ENCODE measurements at places on chromosomes 2 and 18.

DNA sequence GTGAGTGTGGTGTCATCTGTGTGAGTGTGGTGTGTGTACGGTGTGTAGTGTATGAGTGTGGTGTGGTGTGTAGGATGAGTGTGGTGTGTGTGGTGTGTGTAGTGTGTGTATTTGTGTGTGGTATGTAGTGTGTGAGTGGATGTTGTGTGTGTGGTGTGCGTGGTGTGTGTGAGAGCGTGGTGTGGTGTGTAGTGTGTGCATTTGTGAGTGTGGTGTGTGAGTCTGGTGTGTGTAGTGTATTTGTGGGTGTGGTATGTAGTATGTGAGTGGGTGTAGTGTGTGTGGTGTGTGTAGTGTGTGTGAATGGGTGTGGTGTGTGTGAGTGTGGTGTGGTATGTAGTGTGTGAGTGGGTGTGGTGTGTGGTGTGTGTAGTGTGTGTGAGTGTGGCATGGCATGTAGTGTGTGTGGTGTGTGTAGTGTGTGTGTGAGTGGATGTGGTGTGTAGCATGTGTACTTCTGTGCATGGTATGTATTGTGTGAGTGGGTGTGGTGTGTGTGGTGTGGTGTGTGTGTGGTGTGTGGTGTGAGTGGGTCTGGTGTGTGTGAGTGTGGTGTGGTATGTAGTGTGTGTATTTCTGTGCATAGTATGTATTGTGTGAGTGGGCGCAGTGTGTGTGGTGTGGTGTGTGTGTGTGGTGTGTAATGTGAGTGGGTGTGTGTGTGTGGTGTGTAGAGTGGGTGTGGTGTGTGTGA is 227.8 kb downstream of the BCL2 start:
- DNase-seq, result no peak

DNA sequence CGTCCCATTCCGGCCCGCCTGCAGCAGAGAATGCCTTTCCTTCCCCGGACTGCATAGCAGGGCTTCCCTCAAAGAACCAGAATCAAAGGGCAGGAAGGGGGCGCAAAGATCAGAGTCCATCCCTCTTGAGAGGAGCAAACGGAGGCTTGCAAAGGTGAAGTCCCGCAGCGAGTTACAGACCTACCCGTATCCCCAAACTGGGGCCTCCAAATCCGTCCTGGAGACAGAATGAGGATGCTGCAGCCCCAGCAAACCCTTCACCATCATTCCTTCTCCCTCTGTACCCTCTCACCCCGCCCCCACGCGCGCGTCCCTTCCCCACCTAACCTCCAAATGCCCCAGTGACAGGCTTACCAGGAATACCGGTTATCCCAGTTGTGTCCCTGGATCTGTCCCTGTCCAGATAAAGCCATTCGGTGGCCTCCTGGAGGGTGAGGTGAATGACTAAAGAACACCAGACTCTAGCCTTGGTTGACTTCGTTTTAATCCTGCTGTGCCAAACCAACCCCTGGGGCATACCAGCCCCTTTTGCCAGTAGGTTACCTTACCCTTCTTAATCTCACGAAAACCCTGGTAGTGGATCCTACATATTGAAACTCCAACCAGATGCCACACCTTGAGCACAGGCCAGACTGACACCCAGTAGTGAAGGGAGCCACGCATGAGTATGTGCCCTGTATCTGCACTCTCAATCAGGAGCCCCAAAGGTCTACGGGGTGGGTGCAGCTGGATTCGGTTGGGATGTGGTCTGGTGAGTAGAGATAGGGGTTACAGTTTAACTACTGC is 961 bp upstream of the SLC40A1 start:
- no peak for DNase-seq

GRCh38 chr2:4110273-4110672 is 406.9 kb downstream of the DCDC2C start:
- DNase-seq, result no peak

- DNase-seq, result no peak
Observed at GRCh38 chr2:131023758-131024157, 69.5 kb downstream of the FAM168B start.

DNA sequence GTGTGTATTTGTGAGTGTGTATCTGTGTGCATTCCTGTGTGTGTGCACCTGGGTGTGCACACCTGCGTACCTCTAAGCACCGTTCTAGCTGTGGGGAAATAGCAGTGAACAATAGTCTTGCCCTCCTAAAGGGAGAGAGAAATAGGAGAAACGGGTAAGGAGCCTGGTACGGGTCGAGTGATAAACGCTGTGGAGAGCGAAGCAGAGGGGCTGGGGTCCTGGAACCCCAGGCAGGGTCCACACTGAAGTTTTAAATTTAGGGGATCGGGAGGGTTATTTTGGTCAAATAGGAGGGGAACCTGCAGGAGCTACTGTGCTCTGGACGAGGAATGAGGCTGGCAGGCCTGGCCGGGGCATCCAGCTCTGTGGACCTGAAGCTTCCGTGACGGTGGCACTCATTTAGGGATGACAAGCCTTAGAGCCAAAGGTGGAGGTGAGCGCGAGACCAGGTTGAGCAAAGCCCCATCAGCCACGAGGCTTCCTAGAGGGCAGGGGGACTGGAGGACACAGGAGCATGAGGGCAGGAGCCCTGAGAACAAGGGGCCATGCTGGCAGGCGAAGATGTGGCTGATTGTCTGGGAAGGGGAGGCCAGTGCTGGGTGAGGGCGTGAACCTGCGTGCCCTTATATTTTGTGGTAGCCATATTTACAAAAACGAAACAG is 188.0 kb downstream of the RTP5 start:
- DNase-seq, result no peak

GRCh38 chr18:43932140-43932539 is 654.9 kb upstream of the SYT4 start:
- no peak for DNase-seq

- DNase-seq, result no peak
Observed at GRCh38 chr2:39834426-39834825, 55.4 kb upstream of the THUMPD2 start.

DNA sequence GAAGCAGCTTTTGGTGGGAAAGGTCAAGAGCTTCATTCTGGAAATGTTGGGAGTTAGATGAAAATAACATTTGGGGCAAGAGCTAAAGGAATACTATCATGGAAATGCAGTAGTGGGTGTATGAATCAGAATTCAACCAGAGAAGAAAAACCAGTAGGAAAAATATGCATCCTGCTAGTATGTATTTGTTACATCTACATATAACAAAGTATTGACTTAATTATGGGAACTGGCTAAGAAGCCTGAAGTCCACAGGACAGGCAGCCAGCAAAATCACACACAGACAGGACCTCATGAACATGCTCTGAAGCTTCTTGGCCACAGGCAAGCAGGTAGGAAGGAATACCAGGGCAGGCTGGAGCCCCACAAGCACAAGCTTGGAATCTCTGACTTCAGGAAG is 185.8 kb downstream of the FBXO15 start:
- no peak for DNase-seq

DNA sequence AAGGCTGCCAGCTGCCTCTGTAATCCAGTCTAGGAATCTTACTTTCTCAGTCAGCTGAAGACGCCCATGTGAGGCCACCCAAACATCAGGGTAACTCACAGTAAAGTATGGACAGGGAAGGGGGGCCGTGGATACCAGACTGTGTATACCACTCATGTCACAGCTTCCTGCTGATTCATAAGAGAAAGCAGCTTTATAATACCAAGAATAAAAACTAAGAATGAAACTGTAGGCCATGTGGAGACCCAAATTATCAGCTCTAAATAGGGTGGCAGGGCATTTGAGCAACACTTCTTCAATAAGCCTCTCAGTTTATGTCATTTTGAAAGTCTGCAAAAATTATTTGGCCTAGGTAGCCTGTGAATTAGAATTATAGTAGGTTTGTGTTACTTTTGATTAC is 115.0 kb upstream of the CDCA7 start:
- DNase-seq, result no peak

DNA sequence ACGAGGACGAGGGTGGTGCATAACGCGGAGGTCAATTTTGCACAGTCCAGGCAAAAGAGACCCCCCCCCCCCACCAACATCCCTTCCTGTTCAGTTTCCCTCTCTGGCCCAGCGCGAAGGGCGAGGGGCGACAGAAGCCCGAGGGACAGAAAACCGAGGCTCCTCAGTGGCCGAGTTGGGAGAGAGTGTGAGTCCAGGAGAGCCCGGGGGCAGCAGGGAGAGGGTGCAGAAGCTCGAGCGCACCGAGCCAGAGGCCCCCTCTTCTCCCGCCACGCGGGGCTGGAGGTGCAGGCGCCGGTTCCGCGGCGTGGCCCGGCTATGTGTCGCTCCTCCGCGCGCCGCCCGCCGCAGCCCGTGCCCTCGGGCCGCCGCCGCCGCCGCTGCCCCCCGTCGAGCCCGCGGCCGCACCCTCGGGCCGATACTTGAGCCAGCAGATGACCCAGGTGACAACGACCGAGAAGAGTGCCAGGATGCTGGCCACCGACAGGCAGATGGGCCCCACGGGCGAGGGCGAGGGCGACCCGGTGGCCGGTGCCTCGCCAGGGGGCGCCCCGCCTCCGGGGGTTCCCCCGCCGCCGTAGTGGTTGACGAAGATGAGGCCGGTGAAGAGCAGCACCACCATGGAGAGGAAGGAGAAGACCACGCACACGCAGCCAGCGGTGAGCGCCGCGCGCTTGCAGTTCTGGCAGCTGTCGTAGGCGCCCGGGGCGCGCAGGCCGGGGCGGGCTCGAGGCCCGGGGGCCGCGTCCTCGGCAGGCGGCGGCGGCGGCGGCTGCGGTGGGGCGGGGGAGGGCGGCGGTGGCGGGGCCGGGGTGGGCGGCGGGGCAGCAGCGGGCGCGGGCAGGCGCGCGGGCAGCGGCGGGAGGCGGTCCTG is 20.2 kb upstream of the PAX3 start:
- DNase-seq, result no peak

- peak; percentile 15 for DNase-seq
Observed at GRCh38 chr2:224039080-224039769, at the start of gene SERPINE2. TSS of gene SERPINE2 (minus strand) at chr2:224039286. CDS start at chr2:224001900, 37,386 bp downstream.

DNA sequence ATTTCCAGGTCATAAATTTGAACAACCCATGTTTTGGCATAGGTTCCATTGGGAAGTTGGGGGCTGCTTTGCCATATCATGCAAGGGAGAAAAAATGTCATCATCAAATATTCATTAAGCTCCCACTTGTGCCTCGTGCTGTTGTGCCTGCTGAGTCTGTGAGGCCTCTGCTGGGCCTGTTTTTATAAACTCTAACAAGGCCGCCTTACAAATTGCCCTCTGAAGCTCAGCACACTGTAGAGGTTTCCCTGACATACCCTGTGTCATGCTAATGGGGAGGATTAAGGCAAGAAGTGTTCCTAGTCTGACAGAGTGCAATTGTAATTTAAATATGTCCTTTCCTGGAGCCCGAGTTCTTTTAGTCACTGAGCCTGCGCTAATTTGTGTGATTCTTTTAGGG is 17.6 kb downstream of the OSBPL6 start:
- DNase-seq, result no peak

GRCh38 chr2:222842491-222843174 is 18.2 kb upstream of the ACSL3 start:
- DNase-seq, result no peak

- no peak for DNase-seq
Observed at GRCh38 chr18:11259469-11260150, 110.2 kb upstream of the PIEZO2 start.

DNA sequence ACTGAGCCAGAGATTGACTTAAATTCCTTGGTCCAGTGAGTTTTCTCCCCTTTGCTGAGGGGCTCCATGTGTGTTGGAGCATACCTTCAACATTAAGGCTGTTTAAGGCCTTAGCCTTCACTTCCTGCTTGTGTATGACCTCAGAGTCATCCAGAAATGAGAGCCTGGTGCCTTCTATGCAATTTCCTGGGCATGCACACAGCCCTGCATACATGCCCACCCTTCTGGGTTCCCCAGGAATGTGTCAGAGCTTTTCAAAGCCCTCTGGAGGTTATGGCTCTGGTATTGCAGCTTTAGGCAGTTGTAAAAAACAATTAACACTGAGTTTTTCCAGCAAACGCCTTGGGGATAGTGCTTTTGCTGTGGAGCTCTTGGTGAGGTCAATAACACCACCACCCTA is 16.7 kb downstream of the IL1R1 start:
- DNase-seq, result no peak

DNA sequence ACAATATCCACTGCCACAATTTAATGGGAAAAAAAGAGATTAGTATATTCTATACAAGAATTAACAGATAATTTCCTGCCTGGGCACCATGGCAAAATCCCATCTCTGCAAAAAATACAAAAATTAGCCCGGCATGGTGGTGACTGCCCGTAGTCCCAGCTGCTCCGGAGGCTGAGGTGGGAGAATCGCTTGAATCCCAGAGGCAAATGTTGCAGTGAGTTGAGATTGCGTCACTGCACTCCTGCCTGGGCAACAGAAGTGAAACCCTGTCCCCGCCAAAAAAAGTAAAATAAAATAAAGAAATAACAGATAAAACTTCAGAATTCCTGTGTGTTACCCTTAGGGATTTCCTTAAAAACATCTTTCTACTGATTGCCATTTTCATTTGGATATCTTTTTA is 1194.8 kb upstream of the PIK3C3 start:
- no peak for DNase-seq

DNA sequence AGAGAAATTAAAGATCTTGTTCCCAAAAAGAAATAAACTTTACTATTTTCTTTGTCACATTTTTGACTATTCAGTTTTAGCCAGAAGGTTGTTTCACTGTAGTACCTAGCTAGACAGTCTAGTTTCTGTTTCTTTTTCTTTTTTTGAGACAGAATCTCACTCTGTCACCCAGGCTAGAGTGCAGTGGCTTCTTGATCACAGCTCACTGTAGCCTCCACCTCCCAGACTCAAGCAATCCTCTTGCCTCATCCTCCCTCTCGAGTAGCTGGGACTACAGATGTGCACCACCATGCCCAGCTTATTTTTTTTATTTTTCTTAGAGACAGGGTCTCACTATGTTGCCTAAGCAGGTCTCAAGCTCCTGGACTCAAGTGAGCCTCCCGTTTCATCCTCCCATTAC is 2.2 kb downstream of the RBM45 start:
- no peak for DNase-seq

DNA sequence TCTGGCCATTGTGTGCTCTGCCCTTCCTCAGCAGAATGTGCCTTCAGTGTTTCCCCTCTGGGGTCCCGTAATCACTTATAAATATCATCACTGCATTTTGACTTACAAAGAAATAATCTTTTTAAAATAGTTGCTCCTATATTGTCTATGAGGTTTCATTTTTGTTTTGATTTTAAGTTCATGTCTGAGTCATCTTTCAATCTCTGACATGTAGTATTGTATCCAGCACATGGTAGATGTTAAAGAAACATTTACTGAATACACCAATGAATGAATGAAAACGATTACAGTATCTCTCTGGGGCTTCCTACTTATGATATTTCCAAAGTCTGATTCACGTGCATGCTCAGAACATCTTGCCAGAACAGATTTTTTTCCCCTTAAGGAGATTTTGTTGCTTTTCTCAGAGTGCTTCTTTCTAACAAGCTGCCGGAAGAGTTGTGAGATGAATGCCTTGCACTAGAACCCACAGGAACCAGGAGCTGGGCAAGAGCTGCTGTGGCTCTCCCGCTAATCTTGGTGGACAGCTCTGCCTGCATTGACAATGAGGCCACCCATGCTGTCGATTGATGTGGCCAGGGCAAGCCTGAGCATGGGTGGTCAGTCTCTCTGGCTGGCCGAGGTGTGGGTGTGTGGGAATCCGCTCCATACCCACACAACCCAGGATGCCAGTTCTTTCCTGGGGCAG is 199.4 kb downstream of the CYRIA start:
- no peak for DNase-seq

GRCh38 chr2:179664972-179665812 is 196.2 kb downstream of the ZNF385B start:
- no peak for DNase-seq

Data from stimulated activated CD8-positive, alpha-beta memory T cell treated with anti-CD3 and anti-CD28 coated beads, Interleukin-4, amount 100 ng/mL, for 4 hours (primary cell).